ENCODE measurements at places on chromosomes 3 and 15.

- no peak for DNase-seq
Measured at GRCh38 chr3:108863799-108864135, 41.2 kb downstream of the TRAT1 start.

GRCh38 chr3:191244242-191244867 lies 45.3 kb downstream of the OSTN start:
- DNase-seq = no peak

- no peak for DNase-seq
Measured at GRCh38 chr15:93066224-93066681, 22.8 kb downstream of the RGMA start.

DNA sequence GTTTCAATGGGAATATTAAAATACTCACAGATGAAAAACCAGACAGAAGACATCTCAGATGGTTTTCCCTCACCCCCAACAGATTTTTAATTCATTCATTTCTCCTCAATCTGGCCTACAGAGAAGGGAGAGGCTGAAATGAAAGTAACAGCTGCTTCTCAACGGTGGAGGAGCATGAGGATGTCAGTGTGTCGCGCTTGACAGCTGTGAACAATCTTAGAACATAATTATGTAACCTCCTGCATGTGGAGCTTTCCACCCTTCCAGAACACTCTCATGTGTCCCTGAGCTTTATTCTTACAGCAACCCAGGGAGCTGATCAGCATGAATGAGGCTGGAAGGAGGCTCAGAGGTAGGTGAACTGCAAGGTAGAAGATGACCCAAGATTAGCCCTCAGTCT lies 52.7 kb downstream of the MB21D2 start:
- no peak for DNase-seq
